ENCODE measurements at places on chromosomes 11 and 22.

GRCh38 chr22:35517207-35517606, 23.4 kb upstream of the RASD2 start:
- DNase-seq, result no peak

DNA sequence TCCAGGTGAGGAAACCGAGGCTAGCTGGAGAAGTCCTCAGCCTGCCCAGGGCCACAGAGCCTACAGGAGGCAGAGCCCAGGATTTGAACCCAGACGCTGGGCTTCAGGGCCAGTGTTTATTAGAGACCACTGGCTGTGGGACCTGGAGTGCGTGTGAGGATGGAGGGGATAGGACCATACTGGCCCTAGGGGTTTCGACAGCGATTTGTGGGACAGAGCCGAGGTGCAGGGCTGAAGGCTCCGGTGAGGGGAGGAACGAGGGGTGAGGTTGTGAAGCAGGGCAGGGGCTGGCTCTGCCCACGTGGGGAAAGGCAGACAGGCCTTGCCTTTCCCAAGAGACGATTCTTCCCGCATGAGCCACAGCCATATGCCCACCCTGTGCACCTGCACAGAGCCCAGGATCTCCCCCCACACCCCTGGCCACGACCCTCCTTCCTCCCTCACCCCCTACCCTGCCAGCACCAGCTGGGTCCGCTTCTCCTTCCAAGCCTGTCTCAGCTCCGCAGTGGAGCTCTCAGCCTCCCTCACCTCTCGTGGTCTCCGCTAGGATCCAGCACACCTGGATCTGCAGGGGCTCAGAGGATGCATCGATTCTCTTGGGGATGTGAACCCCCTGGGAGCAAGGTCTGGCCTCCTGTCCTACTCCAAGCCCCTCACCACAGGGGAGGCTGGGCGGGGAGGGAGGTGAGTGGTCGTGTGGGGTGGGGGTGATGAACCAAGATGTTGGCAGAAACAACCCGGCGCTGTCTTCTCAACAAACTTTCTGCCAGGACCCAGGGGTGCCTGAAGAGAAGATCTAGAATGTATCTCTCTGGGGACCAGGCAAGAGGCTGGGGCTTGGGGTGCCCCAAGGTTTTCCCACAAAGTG, 58.4 kb downstream of the RTL6 start:
- no peak for DNase-seq

DNA sequence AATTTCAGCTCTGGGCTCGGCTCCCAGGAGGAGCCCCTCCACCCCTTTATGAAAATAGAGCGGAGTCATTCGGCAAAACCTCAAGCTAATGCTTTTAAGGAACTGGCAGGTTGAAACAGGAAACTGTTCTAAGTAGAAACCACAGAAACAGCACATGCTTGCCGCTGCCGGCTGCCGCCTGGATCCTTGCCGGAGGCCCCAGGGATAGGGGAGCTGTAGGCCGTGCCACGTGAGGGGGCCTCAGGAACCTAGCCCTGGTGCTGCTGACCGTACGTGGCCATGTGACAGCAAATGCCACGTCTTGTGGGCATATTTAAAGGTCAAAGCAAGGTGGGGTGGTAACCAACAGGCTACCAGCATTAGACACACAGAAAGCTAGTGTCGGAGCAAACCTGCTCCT, 77.9 kb upstream of the TIMP3 start:
- peak; percentile 92 for DNase-seq

- peak; percentile 2 for DNase-seq
These were observed 742 bp upstream of the BBOX1 start for GRCh38 chr11:27039873-27040272.

GRCh38 chr11:1899090-1899489, 7.4 kb upstream of the PRR33 start:
- no peak for DNase-seq

GRCh38 chr11:87295237-87295636, 257.5 kb downstream of the TMEM135 start:
- DNase-seq, result no peak
